Stimulated activated CD8-positive, alpha-beta memory T cell treated with anti-CD3 and anti-CD28 coated beads, Interleukin-4, amount 100 ng/mL, for 1 hour (primary cell): ENCODE measurements at places on chromosomes 4 and X.

DNA sequence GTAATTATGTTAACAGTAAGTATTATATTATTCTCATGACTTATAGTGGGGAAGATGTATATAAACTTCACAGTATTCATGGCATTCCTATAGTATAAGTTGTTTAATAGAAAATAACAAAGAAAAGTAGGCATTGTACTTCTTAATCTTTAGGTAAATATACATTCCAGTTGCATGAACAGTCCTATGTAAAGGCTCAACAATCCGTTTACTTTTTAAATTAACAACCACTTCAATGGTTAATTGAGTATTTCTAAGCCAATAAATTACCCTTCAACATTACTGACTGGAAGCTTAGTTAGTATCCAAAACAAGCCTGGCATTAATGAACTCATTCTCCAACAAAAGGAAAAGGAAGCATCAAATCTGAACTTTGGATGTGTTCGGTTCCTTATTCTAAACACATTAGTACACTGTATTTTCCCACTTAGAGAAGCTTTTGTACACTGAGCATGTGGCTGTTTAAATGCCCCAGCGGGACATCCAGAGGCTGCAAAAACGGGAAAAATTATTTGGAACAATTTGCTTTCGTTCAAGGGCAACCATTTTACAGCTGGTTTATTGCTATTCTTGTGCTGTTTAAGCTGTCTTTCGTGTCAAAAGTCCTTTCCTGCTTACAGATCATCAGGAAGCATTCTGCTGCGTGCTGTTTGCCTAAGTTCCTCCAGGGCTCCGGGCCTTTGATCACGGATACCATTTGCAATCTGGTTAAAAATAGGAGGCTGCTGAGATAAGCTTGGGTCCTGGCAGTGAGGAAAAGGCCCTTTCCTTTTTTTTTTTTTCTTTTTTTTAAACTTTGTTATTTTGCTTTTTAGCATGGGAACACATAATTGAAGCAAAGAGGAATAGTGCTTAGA, 460.3 kb downstream of the SPRY1 start:
- no peak for DNase-seq

DNA sequence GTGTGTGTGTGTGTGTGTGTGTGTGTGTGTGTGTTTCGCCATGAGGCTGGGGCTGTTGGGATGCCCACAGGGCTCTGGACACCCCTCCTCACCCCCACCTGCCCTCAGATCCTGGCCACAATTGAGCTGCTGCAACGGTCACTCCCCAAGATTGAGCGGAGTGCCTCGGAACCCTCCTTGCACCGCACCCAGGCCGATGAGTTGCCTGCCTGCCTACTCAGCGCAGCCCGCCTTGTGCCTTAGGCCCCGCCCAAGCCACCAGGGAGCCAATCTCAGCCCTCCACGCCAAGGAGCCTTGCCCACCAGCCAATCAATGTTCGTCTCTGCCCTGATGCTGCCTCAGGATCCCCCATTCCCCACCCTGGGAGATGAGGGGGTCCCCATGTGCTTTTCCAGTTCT, 10.2 kb downstream of the ARAF start:
- no peak for DNase-seq

DNA sequence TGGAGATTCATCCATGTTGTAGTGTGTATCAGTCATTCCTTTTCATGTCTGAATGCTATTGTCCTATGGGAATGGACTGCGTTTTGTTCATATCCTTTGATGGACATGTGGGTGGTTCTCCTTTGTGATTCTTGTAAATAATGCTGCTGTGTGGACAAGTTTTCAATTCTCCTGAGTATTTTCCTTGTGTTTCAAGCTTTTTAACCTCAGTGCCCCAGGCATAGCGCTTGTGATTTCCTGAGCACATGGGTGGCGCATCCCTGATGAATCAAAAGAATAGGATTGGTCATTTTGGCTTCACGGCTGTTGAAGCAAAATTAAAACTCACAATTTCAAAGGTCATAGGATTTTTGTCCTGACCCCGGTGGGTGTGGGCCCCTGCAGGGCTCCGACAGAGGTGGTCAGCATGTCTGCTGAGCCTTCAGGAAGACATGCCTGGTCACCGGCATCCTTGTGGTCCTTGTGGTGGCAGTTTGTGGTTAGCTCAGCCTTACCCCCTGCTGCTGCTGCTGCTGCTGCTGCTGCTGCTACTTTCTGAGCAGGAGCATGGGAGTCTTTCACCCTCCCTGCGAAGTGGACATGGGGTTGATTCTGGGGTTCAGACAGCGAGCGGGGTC, 30.0 kb downstream of the SHROOM2 start:
- no peak for DNase-seq

- DNase-seq = no peak
These were observed 33.0 kb upstream of the RAB9B start for GRCh38 chrX:103864886-103865534.

DNA sequence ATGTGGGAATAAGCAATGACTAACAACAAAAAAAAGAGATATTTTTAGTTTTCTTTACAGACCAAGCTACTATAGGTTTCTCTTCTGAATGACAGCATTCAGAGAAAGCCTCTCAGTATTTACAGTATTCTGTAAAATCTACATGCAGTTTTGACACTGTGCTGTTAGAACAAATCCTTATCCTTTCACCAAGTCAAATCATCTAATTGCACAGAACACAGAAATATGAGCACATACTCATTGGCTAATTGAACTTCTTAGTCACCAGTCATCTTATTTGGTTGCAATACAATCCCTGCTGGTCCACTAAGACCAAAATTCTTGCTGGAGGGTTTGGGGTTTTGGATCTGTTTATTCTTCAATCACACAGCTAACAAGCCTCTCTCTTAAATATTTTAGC, 5.7 kb downstream of the ACOT9 start:
- no peak for DNase-seq

DNA sequence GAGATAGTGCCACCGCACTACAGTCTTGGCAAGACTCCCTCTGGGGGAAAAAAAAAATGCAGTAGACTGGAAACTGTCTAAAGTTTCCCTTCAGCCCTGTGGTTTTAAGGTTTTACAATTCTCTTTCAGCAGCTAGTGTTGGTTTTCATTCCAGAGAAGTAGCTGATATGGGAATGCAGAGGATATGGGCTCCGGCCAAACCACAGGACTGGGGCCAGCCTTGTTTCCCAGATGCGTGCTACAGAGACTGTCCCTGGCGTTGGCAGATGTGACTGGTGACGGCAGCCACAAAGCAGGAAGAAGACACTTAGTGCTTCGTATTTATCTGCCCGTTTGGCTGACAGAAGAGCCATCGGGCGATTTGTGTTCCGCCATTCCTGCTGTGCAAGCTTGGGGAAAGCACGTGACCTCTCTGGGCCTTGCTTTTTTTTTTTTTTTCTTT, 43.2 kb downstream of the ZBTB49 start:
- no peak for DNase-seq

DNA sequence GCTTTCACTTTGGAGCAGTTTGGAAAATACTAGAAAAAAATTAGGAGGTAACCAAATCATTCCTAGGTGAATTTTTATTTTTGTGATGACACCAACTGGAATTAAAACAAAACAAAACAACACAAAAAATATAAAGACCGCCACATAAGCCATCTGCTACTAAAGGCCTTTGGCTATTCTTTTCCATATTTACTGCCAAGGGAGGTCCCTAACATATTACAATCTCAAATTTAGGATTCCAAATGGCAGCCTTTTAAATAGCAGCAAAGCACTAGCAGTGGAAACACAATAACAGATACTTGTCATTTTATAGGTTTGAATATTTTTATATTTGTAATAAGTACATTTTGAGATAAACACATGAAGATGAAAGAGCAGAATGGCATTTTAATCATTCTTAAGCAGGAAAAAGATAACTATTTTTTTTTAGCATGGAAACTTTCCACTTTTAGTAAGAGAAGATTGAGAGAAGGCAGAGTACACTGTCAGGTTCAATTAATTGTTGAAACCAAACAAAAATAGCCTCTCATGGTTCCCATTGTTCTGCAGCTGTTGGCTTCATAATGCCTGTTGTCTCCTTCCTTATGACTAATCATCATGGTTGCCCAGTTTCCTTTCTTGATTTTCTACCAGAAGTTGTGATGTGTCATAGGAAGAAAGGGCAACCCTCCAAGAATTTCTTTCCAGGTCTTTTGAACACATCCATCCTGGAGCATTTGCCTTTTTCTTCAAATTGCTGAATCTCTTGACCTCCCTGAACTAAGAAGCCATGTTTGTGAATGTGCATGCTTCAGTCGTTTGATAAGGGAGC, 219.0 kb upstream of the EMCN start:
- no peak for DNase-seq

- DNase-seq = no peak
These were observed at the start of gene SFRP2 for GRCh38 chr4:153788413-153789276. Gene SFRP2 (minus strand): TSS chr4:153789083. CDS start chr4:153788835, 248 bp downstream.

DNA sequence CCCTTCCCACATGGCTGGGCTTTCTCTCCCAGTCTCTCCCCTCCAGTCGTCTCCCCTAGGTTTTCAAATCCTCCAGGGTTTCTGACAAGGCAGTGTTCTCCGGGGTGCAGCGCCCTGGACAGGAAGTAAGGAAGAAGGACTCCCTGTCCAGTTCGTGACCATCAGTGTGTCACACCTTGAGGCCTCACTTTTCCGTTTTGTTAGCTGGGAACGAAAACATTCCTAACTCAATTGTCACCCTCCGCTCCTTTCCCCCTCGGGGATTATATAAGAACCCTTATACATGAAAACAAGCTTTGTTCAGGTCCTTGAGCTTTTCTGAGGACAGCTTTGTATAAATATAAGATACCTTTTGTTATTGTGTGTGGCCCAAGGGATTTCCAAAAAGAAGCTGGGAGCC, 92.1 kb downstream of the KDR start:
- no peak for DNase-seq

DNA sequence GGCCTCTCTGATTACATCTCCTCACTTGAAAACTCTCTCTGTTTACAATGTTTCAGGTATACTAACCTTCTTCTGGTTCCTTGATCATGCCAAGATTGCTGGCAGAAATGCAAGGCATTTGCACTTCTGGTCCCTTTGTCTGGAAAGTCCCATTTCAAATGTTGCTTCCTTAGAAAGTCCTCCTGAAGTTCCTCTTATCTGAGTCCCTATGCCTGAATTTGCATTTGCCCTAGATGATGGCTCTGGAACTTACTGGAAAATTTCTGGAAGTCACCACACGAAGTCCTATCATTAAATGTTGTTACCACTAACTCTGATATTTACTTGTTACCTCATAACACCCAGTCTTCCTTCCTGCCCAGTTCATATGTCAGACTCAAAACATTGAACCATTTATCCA, 176.4 kb downstream of the EFHC2 start:
- DNase-seq = no peak

GRCh38 chrX:137652086-137652485, 86.2 kb downstream of the ZIC3 start:
- DNase-seq = no peak

- no peak for DNase-seq
These were observed 49.3 kb downstream of the NPNT start for GRCh38 chr4:105944540-105944939.

GRCh38 chrX:85977218-85977617, 70.1 kb downstream of the CHM start:
- DNase-seq = no peak

- DNase-seq = no peak
These were observed 52.8 kb downstream of the P2RY10 start for GRCh38 chrX:78997870-78998558.

GRCh38 chrX:119539872-119540271, 25.3 kb downstream of the STEEP1 start:
- DNase-seq = no peak

GRCh38 chrX:115939070-115939469, 231.5 kb upstream of the AGTR2 start:
- no peak for DNase-seq

- no peak for DNase-seq
These were observed 470.0 kb upstream of the INTU start for GRCh38 chr4:127162741-127163140.

GRCh38 chr4:102503301-102503746, 2.2 kb downstream of the NFKB1 start:
- no peak for DNase-seq

DNA sequence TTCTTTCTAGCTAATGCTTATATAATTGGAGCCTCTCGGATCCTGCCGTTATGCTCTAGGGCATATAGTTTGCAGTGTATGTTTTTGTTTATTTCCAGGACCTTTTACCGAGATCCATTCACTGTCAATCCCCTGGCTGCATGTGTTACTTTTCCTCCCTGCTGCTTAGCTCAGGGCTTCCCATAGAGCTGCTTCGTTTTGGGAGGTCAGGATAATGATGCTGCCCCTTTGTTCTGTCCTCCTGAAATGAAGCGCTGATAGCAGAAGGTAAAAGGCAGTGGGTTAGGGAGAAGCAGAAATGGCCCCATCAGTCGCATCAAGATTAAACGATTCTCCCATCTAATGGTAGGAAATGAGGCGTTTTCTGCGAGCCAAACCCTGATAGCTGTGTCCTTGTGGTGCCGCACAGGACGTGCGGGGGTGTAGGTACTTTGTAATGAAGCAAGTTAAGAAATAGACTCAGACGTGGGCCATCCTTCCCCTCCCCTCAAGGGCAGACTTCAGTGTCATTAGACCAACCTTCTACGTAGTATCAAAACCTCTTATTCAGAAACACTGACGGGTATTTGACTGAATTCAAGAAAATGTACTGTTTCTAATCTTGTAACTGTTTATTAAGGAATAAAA, 37.3 kb downstream of the AFF2 start:
- no peak for DNase-seq

DNA sequence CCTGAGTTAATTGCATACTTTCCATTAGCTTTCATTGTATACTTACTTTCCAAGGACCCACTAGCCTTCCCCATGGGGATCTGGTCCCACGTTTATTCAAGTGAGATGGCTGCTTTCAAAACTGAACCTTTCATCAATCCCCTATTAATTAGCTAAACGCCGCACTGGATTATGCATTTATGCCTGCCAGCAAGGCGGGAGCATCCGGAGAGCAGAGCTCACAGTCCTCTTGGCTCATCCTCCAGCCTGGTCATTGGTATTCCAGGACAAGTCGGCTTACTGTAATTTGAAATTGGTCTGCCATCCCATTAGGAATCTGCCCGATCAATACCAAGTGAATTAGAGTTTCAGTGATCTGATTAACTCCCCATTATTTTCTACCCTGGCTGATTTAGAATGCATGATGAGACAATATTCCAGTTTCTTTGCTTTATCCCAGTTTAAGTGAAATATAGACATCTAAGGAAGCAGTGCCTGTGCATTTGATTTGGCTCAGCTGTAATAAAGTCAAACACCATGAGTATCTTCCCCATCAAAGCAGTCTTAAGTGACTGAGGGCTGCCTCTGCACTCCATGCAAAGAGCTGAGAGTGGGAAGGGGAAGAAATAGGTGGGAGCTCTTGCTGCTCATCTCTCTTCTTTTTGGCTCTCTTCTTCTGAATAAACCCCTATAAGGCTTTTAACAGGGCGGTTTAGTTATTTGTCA, 411.4 kb downstream of the GPAT3 start:
- DNase-seq = no peak

DNA sequence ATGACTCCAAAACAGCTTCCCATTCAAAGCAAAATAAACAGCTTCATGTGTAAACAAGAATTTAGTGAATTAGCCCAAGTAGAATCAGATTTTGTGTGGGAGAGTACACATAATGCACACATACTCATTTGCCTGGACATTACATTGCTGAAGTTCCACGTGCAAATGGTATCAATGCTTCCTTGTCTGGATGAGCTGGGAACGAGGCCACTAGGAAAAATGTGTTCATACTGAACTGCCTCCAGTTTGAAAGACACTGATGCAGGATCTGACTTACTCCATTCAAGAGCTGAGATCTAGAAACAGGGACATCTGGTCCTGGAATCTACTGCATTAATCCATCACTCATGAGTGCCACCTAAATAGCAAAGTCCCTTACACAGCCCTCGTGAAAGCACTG, 228.0 kb downstream of the APBB2 start:
- no peak for DNase-seq

GRCh38 chrX:5936438-5936837, 292.2 kb downstream of the NLGN4X start:
- DNase-seq = no peak

- no peak for DNase-seq
These were observed 768 bp downstream of the CLCN4 start for GRCh38 chrX:10157543-10157942.
